HFFc6 (cell line): ENCODE measurements at places on chromosomes 16 and 17. TPM values are rescaled to one million over a fixed set of nuclear protein-coding genes. Genes with fewer than 3 reads are reported as not detected.

MVD gene
- 21.1 to 28.3 TPM (median 25.4 TPM) in 3 replicates for total RNA-seq

GAS7 gene
- total RNA-seq = 2.3 to 7.2 TPM (median 6.9 TPM) in 3 replicates

PLA2G10 gene
- not detected in 3 replicates for total RNA-seq

COX6A2 gene
- not detected in 3 replicates for total RNA-seq

RPA1 gene
- total RNA-seq = 79.2 and 95.0 TPM in 2 replicates

CHD9NB gene
- 2.8 to 3.7 TPM (median 3.4 TPM) in 3 replicates for total RNA-seq

GPT2 gene
- total RNA-seq = 11.8 to 15.9 TPM (median 15.8 TPM) in 3 replicates

OTOP2 gene
- not detected in 3 replicates for total RNA-seq

CACNA1G gene
- 0.09 to 0.12 TPM in 2 of 3 replicates, not detected in the other for total RNA-seq

DNAH17 gene
- not detected in 3 replicates for total RNA-seq

DHRS11 gene
- 8.2 and 11.3 TPM in 2 replicates for total RNA-seq

GAS2L2 gene
- not detected in 3 replicates for total RNA-seq

RNU2-1 gene
- total RNA-seq = 2,104 to 3,665 TPM (median 3,042 TPM) in 3 replicates

HASPIN gene
- total RNA-seq = 4.2 to 7.8 TPM (median 6.7 TPM) in 3 replicates

ADAMTS18 gene
- total RNA-seq = not detected in 2 replicates

TM4SF5 gene
- total RNA-seq = not detected in 3 replicates

TEX19 gene
- total RNA-seq = not detected in 3 replicates

PRSS8 gene
- total RNA-seq = not detected in 3 replicates

GHDC gene
- total RNA-seq = 1.5 to 6.7 TPM (median 1.7 TPM) in 3 replicates

TBC1D3E gene
- not detected in 3 replicates for total RNA-seq

RETREG3 gene
- total RNA-seq = 46.2 to 60.7 TPM (median 55.8 TPM) in 3 replicates

CANT1 gene
- 103 to 108 TPM (median 106 TPM) in 3 replicates for total RNA-seq

STH gene
- not detected in 3 replicates for total RNA-seq

CRYM gene
- total RNA-seq = not detected in 3 replicates

ABCC1 gene
- total RNA-seq = 48.7 and 49.3 TPM in 2 replicates

CSH2 gene
- not detected in 3 replicates for total RNA-seq

CCL2 gene
- 25.2 to 65.9 TPM (median 52.5 TPM) in 3 replicates for total RNA-seq

ITGAX gene
- not detected in 3 replicates for total RNA-seq

WNT3 gene
- 2.6 to 3.3 TPM (median 3.3 TPM) in 3 replicates for total RNA-seq

FSCN2 gene
- 0.59 to 1.6 TPM (median 1.1 TPM) in 3 replicates for total RNA-seq

CDH15 gene
- total RNA-seq = 0.12 TPM in 1 of 3 replicates, not detected in the others

FN3K gene
- total RNA-seq = 0.96 to 2.6 TPM (median 2.4 TPM) in 3 replicates

SLC12A3 gene
- total RNA-seq = not detected in 2 replicates

CIBAR2 gene
- not detected in 2 replicates for total RNA-seq

CCL4L2 gene
- not detected in 3 replicates for total RNA-seq

ASPA gene
- total RNA-seq = not detected in 3 replicates

MPP3 gene
- 5.3 to 6.1 TPM (median 5.8 TPM) in 3 replicates for total RNA-seq

CCL4 gene
- not detected in 3 replicates for total RNA-seq

KRT37 gene
- total RNA-seq = not detected in 3 replicates

CD300A gene
- total RNA-seq = not detected in 3 replicates

ASB16 gene
- 0.39 TPM in 1 of 3 replicates, not detected in the others for total RNA-seq

TAC4 gene
- total RNA-seq = not detected in 3 replicates

NEUROD2 gene
- total RNA-seq = not detected in 3 replicates

CLEC18B gene
- total RNA-seq = 0.18 to 0.27 TPM in 2 of 3 replicates, not detected in the other

MMP28 gene
- total RNA-seq = not detected in 3 replicates

GCGR gene
- not detected in 2 replicates for total RNA-seq

HOXB3 gene
- total RNA-seq = not detected in 3 replicates

MPO gene
- total RNA-seq = not detected in 2 replicates

ANKRD40CL gene
- not detected in 3 replicates for total RNA-seq

KRTAP1-5 gene
- 62.3 to 114 TPM (median 87.3 TPM) in 3 replicates for total RNA-seq

ACSM2A gene
- total RNA-seq = not detected in 2 replicates

TUBG1 gene
- total RNA-seq = 85.5 to 124 TPM (median 116 TPM) in 3 replicates

EPN3 gene
- total RNA-seq = not detected in 3 replicates

PTX4 gene
- total RNA-seq = 0.21 to 0.24 TPM in 2 of 3 replicates, not detected in the other

CNTNAP1 gene
- total RNA-seq = 27.1 to 38.2 TPM (median 28.2 TPM) in 3 replicates

SYCE1L gene
- not detected in 3 replicates for total RNA-seq

IGSF6 gene
- not detected in 3 replicates for total RNA-seq

CD79B gene
- 0.26 to 0.88 TPM (median 0.82 TPM) in 3 replicates for total RNA-seq
